Right lung (tissue), 10 donors: ENCODE measurements at places on chromosomes 6 and 20.

DNA sequence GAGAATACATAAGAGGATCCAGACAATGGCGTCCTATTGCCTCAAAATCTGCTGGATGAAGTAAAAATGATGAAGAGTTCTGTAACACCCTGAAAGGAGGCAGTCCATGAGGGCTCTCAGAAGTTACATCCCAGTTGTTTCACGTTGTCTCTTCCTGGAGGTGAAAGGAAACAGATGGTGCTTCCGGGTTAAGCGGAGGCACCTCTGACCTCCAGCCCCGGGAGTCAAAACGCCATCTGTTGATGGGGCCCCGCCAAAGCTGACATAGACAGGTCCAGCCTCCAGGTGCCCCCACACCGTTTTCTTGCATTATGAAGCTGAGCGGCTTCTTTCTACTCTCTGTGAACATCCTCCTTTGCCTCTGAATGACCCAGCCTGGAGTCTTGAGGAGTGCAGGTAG, 9.5 kb downstream of the SEMG2 start:
- DNase-seq = no peak

- DNase-seq = no peak
These were observed 64.4 kb upstream of the BMP2 start for GRCh38 chr20:6703047-6703446.

- DNase-seq = peak; percentile 4
These were observed 83.3 kb downstream of the DCDC2 start for GRCh38 chr6:24274441-24275083.

- no peak for DNase-seq
These were observed 29.3 kb upstream of the OVOL2 start for GRCh38 chr20:18087054-18087453.

DNA sequence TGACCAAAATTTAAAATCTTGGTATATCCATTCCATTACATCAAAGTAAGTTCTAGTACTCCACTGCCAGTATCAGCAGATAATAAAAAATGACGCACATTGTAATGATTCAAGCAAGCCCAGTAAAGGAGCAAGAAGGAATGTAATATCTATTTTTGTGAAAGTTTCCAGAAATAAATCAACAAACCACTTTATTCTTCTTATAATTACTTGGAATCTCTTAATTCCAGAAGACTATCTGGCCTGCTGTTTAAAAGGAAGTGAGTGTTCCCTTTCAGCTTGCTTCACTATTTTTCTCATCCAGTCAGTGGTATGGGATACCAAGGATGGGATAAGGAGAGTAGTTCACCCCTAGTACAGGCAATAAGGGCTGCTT, 42.2 kb upstream of the DSE start:
- no peak for DNase-seq

- DNase-seq = no peak
These were observed 14.0 kb downstream of the PPARD start for GRCh38 chr6:35356391-35356790.

DNA sequence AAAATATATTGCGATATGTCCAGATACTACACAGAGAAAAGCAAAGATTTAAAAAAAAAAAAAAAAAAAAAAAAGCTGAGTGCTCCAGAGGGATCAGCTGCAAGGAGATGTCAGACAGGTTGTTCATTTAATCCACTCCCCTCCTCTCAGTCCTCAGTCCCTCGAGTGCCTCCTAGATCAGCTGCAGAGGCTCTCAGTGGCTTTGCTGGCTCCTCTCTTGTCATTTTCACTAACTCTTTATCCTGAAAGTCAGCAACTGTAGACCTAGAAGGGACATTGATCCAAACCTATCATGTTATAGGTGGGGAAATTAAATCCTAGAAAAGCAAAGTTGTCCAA, 61.6 kb downstream of the KIAA0319 start:
- DNase-seq = no peak

GRCh38 chr6:151340219-151340978, 51.0 kb downstream of the ZBTB2 start:
- peak; percentile 55 for DNase-seq

DNA sequence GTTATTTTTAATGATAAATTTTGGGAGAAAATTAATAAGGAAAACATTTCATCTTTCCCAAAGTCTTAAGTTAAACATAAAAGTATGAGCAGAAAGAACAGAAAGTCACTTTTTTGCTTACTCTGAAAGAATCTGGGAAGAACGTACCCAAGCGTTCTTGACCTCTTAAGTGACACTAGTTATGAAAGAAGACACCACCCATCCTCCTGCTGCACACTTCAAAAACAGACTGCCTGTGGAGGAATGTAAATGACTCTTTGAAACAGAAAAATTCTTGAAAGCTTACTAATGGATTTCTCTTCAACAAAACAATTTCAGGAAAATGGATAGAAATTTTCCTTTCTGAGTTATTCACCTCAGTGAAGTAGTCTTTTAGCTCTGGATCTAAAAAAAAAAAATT, 227.7 kb downstream of the MEI4 start:
- DNase-seq = no peak

DNA sequence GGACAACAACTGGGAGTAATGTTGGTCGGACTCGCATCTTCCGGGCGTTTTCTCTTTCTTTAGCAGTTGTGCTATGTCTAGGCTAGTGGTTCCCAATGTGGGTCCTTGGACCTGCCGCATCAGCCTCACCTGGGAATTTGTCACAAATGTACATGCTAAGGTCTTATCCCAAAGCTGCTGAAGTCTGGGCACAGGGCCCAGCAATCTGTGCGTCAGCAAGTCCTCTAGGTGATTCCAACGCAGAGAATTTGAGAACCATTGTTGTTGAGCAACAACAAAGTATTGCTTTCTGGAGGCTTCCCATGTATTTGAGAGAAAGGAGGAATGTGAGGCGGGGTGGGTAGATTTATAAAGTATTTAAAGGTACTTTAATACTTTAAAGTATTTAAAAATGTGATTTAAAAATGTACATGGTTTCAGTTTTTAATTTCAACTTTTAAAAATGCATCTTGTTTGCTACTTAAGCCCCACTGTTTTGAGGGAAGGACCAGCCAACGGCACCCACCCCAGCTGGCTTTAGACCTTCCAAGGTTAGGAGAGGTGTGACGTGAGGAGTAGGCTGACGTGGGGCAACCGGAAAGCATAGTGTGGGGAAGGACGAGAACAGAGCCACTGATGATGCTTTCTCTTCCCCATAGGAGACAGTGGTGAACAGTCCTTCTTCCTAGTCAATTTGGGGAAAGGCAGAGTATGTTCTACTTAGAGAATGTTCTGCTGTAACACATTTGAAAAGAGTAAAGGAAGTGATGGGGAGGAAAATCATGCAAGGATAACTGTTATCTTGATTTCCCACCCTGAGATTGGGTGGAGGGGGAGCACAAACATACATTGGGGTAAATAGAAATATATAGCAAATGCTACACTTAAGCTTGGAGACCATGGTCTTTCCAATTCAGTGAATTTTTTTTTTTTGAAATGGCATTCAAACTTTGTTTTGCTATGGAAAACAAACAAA, 4.3 kb downstream of the UST start:
- DNase-seq = no peak

DNA sequence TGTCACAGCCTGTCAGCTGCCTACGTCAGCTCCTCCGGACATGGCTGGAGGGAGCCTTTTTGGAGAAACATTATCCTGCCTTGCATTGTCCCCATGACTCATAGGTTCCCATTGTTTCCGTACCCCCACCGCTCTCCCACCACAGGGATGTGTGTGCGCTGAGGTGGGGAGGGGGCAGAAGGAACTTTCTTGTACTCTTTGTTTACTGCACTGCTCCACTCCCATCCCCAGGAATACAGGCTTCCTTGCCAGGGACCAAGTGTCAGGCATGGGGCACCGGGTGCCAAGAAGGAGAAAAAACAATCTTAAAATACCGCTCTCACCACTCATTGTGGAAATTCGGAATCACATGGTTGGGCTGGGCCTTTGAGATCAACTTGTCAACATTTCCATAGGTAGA, 51.0 kb downstream of the KCNK5 start:
- no peak for DNase-seq

DNA sequence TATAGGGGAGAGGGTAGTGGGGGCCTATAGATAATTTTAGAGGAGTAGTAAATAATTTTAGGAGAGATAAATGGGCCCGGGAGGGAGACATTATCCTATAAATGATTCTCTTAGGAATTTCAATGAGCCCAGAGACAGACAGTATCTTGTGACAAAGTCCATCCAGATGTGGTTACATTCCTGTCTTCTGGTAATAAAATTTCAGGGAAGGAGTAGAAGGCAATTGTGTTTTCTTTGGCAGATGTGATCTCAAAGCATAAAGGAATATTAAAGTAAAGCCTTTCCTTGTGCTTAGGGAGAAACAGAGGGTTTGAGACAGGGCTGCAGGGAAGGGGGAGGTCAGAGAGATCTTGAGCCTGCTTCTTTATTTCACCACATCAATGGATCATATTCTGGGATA, 979.8 kb upstream of the GJE1 start:
- no peak for DNase-seq

DNA sequence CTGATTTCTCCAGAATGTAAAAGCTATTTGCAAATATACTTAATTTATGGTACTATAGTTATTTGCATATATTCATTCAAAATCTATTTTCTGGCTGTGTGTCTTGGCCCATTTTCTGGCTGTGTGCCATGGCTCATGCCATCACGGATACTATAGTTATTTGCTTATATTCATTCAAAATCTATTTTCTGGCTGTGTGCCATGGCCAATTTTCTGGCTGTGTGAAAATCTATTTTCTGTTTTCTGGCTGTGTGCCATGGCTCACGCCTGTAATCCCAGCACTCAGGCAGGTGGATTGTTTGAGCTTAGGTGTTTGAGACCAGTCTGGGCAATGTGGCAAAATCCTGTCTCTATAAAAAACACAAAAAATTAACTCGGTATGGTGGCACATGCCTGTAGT, 28.9 kb upstream of the RIPK1 start:
- DNase-seq = no peak

- DNase-seq = no peak
These were observed 12.2 kb downstream of the SNAP91 start for GRCh38 chr6:83696674-83697073.

DNA sequence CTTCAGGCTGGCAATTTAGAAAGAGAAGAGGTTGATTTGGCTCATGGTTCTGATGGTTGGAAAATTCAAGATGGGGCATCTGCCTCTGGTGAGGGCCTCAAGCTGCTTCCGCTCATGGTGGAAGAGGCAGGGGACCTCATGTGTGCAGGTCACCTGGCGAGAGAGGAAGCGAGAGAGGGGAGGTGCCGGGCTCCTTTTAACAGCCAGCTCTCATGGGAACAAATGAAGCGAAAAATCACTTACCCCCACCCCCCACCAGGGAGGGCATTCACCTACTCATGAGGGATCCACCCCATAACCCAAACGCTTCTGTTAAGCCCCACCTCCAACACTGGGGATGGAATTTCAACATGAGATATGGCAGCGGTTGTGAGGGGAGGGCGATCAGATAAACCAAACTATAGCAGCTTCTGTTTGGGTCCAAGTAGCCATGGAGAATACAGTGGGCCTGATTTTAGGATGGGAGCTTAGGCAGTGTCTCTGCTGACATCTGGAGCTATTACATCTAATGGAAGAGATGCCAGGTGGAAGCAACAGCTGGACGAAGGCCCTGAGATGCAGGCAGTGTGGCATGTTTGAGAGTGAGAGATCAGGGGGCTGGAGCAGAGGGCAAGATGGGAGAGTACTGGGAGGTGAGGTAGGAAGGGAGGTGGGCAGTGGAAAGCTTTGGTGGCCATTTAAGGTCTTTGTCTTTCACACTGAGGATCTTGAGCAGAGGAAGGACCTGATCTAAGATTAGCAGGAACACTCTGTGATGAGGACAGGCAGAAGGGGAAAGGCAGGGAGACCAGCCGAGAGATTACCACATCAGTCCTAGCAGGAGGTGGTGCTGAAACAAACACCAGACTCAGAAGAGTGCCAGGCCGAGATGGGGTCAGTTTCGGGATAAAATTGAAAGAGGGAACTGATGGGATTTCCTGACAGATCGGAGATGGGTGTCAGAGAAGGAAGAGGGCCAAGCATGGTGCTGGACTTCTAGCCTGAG, 161.8 kb downstream of the NFATC2 start:
- DNase-seq = no peak

DNA sequence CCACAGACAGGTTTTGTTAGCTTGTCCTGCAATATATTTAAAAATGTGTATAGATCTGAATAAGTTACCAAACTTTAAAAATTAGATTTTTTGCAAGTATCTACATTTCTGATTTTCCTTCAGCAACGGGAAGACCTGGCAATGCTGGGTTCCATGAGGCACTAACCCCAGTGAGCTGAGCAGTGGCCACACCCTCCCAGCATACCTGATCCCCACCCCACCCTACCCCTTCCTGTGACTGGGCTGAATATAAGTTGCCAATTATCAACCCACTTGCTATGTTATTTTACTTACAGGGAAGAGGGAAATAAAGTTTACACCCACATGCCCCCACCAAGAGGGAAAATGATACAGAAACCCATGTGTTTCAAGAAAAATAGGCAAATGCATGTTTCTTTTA, 70.3 kb upstream of the RALGAPA2 start:
- no peak for DNase-seq

- DNase-seq = no peak
These were observed 68.2 kb upstream of the SSTR4 start for GRCh38 chr20:22966787-22967464.

DNA sequence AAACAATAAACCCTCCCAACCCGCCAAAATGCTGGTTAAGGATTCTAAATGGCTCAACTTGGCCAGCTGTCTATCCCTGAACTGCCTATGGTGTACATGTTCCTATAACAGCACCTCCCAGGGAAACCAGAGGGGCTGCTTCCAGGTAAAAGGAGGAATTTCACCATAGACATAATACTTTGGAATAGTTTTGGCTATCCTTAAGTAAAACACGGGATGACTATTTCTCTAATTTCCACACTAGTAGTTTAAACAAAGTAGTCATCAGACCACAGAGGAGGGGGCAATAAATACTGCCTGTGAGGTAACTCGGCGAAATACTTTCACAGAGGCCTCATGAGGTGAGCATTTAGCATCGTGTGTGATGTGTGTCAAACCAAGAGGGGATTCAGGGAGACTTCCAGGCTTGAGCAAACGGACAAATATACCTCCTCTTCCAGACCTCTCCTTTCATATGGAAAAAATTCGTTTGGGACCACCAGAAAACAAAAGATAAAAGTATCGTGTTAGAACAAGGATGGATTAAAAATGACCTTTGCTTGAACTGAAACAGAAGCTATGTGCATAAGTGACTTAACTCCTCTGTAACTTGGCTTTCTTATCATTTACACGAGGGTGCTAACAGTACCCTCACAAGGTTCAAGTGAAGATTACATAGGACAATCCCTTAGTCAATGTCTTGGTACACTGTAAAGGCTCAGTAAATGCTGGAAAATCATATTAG, 1.0 kb upstream of the XRN2 start:
- no peak for DNase-seq

GRCh38 chr6:33903579-33903978, 99.8 kb upstream of the MLN start:
- no peak for DNase-seq
